Muscle of arm (tissue), 14 donors: ENCODE measurements at places on chromosomes 3 and 15. TPM values are rescaled to one million over a fixed set of nuclear protein-coding genes. Genes with fewer than 3 reads are reported as not detected.

The TEX264 gene
- polyA plus RNA-seq: 24.5 TPM

The PLSCR2 gene
- polyA plus RNA-seq: not detected

The GOLGA8S gene
- 0.45 TPM for polyA plus RNA-seq

The HTD2 gene
- polyA plus RNA-seq: 11.1 TPM
